Endothelial cell of umbilical vein (primary cell): ENCODE measurements at places on chromosomes 3 and 15.

- DNase-seq: peak; percentile 65
Observed at GRCh38 chr15:58931987-58932588, 1.4 kb downstream of the SLTM start.

DNA sequence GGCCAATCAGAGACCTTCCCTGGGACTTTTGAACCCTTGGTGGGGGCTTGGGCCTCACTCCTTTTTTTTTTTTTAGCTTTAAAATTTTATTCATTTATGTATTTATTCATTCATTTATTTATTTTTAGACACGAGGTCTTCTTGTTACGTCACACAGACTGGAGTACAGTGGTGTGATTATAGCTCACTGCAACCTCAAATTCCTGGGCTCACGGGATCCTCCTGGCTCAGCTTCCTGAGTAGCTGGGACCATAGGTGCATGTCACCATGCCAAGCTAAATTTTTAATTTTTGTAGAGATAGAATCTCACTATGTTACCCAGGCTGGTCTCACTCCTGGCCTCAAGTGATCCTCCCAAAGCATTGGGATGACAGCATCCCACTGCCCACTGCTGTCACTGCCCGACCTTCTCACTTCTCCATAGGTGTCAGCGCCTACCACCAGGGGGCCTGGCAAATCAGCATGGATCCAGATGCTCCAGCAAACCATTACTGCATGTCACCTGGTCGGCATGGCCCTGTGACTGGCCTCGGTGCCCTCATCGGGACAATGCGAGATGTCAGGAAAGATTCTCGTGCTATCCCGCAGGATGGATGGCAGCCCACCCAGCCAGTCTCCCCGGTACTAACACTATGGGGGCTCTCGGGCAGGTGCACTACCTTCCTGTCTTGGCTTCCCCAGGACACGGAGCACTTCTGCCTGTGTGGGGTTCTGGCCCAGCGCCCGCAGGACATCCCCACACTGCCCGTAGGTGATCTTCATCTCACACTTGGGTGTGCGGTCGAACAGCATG, 3.0 kb downstream of the MYL3 start:
- no peak for DNase-seq

- DNase-seq: no peak
Observed at GRCh38 chr3:28846971-28847478, 433.8 kb upstream of the RBMS3 start.

DNA sequence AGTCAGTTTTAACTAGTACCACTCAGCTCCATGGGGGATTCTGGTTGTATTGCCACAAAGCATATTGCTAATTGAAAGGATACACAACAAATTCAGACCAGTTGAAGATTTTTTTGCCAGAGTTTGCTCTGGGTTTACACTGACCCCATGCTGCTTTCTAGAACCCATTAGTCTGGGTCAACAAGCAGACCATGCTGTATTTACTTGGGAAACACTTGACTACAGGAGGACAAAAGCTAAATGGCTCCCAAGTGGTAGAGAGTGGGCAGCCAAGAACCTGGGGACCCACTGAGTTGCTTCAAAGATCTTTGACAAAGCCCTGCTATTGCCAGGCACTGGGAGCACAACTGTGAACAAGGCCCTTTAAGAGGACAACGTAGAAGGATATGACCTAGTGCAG, 86.8 kb upstream of the PSMD6 start:
- no peak for DNase-seq

GRCh38 chr3:87035339-87035738, 44.4 kb upstream of the VGLL3 start:
- no peak for DNase-seq

GRCh38 chr3:126053949-126054569, 29.9 kb downstream of the SLC41A3 start:
- DNase-seq: no peak

GRCh38 chr3:184371570-184372018, 6.4 kb downstream of the THPO start:
- peak; percentile 92 for DNase-seq

GRCh38 chr3:188853856-188854771, 317.7 kb upstream of the TPRG1 start:
- no peak for DNase-seq

DNA sequence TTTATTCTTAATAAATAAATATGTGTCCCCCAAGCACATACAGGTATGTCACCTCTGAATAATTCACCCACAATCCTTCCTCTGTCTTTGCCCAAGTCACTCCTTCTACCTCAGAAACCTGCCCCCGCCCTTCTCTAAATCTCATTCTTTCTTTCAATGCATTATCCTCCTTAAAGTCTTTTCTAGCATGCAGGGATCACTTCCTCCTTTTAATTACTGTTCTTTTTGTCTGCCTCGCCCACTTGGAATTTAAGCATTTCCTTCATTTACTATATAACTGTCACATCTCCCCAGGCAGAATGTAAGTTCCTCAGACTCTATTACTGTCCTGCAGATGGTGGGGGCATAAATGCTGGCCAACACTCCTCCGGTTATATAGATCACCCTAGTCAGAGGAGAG, 7.8 kb downstream of the CCDC80 start:
- no peak for DNase-seq

DNA sequence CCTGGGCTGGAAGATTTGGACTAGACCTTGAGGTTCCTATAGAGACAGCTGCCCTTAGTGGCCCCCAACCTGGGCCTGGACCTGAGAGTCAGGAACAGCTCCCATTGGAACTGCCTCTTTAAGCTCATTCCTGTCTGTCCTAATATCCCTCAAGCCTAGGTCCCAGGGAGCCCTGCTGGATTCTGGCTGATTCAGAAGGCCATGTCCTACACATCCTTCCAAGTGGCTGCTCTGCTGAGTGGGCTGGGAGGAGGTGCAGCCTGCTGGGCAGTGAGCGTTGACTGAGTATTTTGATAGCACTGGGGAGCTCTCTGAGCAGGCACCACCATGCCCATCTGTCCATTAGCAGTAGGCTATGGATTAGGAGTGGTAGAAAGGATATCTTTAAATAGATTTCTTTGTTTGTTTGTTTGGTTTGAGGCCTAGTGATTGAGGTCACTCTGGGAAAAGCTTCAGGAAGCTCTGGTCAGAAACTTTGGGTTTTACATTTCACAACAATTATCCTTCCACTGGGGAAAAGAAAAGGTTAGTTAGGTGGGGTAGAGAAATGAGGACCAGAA, 54.6 kb upstream of the ATOSA start:
- DNase-seq: no peak

DNA sequence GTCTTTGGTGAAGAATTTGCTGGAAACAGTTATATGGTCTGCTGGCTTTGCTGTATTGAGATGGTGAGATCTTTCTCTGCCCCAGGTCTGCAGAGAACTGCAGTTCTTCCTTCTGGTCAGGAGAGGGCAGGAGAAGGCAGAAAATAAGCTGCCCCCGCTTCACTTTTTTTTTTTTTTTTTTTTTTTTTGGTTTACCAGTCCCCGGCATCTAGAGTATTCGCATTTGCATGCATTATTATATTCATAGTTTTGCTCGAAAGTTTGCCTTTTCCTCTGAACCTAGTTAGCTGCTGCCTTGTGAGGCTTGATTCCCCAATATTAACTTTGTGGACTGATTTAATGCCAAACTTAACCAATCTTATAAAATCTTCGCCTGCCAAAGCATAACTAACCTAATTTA, 10.6 kb upstream of the PARL start:
- DNase-seq: peak; percentile 43

GRCh38 chr3:78798266-78798832, 969.4 kb downstream of the ROBO1 start:
- DNase-seq: no peak

- DNase-seq: no peak
Observed at GRCh38 chr3:13839253-13839652, 40.6 kb downstream of the WNT7A start.

- no peak for DNase-seq
Observed at GRCh38 chr15:41417418-41418195, 712 bp downstream of the RTF1 start.

GRCh38 chr3:86845726-86846125, 145.2 kb downstream of the VGLL3 start:
- no peak for DNase-seq

GRCh38 chr3:144557515-144557914, 585.9 kb downstream of the DIPK2A start:
- no peak for DNase-seq

DNA sequence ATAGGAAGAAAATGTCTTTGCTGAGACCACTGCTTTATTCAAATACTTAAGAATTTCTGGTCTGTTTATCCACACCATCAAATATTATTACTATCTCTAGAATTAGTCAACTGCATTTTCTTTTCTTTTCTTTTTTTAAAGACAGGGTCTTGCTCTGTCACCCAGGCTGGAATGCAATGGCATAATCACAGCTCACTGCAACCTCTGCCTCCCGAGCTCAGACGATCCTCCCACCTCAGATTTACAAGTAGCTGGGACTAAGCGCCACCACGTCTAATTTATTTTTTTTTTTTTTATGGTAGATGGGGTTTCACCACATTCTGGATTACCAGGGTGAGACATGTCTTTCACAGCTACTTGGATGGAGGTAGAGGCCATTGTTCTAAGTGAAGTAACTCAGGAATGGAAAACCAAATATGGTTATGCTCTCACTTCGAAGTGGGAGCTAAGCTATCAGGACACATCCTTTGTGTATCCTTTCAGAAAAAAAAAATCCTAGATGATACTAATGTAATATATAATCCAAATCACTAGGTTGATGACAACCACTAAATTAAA, 52.8 kb downstream of the STAG1 start:
- no peak for DNase-seq

DNA sequence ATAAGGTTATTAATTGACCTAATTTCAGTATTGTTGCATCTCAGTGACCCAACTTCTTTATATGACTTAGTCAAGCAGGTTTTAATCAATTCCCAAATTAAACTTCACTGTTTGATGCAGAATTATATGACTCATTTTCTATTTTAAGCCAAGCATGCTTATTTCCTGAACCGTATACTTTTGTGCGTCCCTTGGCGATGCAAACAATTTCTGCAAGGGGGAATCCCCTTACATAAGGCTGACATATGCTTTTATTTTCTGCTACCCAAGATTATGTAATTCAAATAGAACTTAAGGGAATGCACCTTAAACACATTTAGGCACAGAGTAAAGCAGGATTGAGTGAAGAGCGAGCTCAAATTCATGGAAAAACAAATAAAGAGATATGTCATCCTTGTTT, 303.9 kb downstream of the PDCD6IP start:
- no peak for DNase-seq

GRCh38 chr3:122955916-122956692, 71.5 kb downstream of the SEMA5B start:
- DNase-seq: no peak

- no peak for DNase-seq
Observed at GRCh38 chr15:93231261-93231925, 142.4 kb upstream of the RGMA start.

DNA sequence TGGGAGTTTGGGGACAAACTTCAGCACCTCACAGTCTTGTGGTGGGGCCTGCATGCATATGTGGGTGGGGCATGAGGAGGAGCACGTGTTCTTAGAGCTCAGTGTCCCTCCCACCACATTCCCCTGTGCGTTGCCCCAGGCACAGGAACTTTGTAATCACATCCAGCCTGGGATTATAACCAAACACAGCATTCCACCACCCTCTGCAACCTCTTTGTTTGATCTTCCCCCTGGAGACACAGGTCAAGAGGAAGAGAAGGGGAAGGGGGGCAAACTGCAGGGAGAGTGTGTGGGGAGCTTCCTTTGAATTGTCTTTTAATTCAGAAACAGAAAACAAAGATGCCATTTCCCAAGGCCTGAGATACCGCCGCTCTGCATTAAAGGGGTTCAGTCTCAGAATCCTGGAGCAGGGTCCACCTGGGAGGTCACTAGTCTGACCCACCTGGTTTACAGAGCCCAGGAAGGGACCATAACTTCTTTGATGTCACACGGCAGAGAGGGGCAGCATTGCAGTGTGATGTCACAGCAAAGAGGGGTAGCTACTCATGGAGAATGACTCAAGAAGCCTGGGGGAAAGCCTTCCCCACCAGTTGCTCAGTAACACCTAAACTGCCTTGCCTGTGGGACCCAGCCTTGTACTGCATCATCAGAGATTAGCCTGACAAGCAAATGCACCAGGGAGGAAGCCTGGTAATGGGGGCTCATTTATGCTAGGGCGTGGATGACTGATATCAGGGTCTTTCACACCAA, 106.3 kb upstream of the RNU6-1 start:
- no peak for DNase-seq

DNA sequence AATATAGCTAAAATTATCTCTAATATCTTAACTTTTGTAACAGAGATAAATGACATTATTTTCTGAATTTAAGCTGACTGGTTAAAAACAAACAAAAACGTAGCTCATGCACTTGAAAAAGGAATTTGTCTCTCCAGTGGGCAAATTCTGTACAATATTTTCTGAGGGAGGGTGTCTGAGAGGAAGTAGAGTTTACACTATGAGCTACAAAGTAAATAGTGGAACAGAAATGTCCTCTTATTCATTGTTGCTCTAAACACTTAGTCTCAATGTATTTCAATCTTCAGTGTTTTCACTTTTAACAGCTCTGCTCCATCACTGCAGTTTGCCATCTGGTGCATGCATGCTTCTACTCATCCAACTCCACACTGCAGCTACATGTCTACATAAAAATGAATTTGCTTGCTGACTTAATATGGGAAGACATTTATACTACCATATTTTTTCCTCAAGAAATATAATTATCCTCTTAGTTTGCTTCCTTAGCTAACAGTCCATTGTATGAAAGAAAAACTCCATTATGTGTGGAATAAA, 817.4 kb upstream of the LMCD1 start:
- DNase-seq: no peak

DNA sequence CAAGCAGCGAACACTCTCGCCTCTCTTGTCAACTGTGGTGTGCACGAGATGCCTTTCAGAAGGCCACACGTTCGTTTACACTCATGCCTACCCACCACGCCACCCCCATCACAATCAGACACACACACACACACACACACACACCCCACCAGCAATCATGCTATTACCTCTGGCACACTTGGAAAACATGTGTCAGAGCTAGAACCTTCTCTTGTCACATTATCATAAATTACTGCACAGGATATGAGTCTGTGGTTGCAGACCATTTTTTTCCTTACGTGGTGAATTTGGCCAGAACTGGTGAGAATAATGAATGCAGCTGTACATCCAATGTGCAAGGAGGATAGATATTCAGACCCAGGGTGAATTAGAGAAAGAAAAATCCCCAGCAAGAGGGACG, 52.4 kb downstream of the TRIM69 start:
- peak; percentile 77 for DNase-seq

DNA sequence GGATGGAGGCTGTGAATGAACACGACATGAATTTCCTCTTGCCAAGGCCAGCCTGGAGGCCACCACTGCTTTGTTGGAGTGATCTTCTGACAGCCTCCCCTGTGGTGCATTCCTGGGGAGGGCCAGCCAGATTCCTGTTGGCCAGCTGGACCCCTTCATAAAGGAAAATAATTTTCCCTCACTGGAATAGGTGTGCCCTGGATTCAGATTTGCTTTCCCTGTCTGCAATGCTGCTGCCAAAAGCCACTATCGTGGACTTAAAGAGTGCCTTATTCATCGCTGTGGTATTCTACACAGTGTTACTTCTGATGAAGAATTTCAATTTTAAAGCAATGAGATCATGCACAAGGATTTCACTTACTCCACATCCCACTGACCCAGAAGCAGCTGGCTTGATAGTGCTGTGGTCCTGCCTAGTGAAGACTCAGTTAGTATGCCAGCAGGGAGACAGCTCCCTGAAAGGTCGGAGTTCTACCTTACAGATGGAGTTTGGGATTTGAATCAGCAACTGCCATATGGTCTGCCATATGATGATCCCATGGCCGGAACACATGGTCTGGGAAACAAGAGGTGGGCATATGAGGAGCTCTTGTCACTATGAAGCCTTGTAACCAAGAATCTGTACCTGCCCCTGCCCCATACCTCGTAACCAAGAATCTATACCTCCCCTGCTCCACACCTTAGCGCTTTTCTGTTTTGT, 145.2 kb downstream of the KLF13 start:
- no peak for DNase-seq
